ENCODE measurements at places on chromosomes 1 and 21. TPM values are rescaled to one million over a fixed set of nuclear protein-coding genes. Genes with fewer than 3 reads are reported as not detected.

TNFAIP8L2 gene
- total RNA-seq: not detected

FCRL2 gene
- total RNA-seq: not detected

NPHS2 gene
- not detected for total RNA-seq

DARS2 gene
- 29.6 TPM for total RNA-seq

AGBL4 gene
- 0.15 TPM for total RNA-seq

ATP1A4 gene
- not detected for total RNA-seq

POLR3C gene
- 35.4 TPM for total RNA-seq

TNFSF4 gene
- 15.5 TPM for total RNA-seq

AMY1B gene
- total RNA-seq: not detected

CLCA1 gene
- total RNA-seq: not detected

TNFRSF9 gene
- total RNA-seq: 0.15 TPM

HAO2 gene
- not detected for total RNA-seq

GSTM5 gene
- 6.4 TPM for total RNA-seq

TEX38 gene
- total RNA-seq: not detected

RNU1-1 gene
- total RNA-seq: under 0.01 TPM

RCSD1 gene
- total RNA-seq: under 0.01 TPM

NTMT2 gene
- total RNA-seq: not detected

PRR9 gene
- not detected for total RNA-seq

DCDC2B gene
- total RNA-seq: not detected

BMP8A gene
- not detected for total RNA-seq

Data from bronchus fibroblast of lung (primary cell).